ENCODE measurements at places on chromosomes 13 and 19.

GRCh38 chr19:48689449-48689848 is 6.3 kb upstream of the FUT2 start:
- DNase-seq = no peak

GRCh38 chr13:109764470-109765291 is 21.7 kb downstream of the IRS2 start:
- peak; percentile 16 for DNase-seq

- DNase-seq = no peak
Observed at GRCh38 chr19:31436121-31436776, 87.0 kb upstream of the TSHZ3 start.

DNA sequence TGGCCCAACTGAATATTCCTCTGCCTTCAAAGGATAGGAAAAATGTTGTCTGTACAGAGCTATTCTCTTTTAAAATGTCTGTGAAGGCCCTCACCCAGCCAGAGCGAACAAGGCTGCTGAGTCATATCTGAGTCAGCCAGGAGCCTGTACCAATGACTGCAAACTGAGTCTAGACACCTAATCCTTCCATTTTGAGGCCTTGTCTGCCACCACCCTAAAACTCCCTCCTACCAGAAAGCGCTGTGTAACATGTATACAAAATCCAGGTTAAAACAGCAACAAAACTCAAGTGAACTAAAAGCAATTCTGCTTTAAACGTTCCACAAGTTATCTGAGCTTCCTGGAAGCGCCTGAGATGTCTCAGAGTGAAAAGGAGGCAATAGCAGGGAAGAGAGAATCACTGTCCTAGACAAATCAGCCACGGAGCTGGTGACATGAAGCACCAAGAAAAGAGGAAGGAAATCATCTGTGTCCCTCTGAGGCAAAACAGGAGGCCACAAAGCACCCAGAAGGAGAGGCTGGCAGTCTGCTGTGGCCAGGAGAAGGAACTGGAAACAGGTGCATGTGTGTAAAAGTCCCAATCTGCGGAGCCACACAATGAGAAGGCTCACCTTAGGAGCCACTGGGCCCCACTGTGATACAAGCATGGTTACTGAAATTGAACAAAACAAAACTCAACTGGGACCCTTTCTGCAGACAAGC is 10.2 kb downstream of the DHRS12 start:
- no peak for DNase-seq

DNA sequence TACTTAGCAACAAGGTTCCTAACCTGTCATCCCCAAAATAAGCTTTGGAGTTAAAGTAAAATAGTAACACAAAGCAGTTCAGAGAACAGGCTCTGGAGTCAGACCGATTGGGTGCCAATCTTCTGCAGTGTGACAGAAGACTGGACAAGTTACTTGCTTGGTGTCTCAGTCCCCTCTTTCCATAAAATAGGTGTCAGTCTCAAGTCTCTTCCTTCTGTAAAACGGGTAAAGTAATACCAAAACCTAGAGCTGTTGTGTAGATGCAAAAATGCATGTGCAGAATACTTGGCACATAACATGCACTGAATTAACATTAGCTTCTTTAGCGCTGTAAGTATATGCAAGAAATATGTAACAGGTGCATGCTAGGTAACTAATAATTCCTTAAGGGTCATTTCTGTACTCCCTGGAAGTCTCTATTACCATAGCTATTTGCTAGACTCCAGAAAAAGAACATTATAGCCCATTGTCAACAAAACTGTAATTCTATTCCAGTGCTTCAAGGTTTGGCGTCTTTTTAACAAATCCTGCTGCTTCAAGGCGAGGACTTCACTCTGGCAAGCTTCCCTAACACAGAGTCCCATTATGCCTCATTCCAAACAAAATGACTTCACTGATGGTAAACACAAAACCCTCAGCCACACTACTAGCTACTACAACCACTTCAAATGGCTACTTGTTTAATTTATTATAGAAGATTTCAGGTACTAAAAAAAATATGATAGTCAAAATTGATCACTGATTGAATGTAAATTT is 32.8 kb downstream of the ELF1 start:
- peak; percentile 84 for DNase-seq

DNA sequence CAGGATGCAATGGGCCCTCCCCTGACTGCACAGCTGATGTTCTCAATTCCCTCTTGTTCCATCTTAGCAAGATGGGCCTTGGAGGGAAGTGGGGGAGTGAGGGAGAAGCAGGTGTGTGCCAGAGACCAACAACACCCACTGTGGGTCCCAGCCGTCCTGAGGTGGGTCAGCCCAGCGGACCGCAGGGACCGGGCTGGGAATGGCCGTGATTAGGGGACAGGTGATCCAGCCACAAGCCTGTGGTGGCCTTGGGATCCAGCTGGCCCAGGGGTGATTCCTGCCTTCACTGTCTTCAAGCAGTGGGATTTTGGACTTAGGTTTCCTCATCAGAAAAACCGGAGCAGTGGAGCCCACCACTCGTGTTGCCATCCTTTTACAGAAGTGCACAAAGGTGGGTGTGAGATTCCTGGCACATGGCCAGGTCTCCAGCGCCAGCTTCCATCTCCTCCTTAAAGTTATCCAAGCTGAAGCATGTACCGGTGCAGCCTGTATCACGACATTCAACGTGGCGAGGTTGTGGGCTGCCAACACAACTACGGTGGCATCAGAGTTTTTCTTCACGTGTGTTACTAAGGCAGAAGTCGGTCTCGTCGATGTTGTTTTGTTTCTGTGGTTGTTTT is 9.0 kb upstream of the ATP11A start:
- no peak for DNase-seq

DNA sequence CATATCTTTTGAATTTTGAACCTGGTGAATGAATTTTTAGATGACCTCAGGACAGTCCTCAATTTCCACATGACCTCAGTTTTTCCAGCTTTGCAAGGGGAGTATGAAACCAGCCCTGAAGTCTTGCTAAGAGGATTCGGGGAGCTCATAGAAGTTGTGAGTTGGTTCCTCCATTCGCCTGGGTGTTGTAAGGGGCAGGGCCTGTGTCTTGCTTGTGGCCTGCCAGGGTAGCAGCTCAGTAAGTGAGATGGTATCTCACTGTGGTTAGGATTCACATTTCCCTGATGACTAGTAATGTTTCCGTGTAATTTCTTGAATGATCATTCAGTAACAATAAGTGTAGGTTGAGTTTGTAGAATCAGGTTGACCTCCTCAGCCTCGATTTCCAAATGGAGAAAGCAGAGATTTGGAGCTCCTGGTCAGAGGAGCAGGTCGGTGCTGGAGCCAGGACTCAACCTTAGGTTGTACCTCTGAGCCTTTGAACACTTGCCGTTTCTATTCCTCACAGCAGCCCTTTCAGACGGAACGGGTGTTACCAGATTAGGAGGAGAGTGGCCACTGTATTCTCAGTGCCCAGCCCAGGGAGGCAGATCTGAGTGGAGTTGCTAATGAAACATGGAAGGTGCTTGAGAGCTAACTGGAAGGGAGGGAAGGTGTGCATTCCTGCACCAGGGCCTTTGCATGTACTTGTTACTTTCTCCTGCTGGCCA is 14.6 kb downstream of the NACC1 start:
- DNase-seq = no peak

DNA sequence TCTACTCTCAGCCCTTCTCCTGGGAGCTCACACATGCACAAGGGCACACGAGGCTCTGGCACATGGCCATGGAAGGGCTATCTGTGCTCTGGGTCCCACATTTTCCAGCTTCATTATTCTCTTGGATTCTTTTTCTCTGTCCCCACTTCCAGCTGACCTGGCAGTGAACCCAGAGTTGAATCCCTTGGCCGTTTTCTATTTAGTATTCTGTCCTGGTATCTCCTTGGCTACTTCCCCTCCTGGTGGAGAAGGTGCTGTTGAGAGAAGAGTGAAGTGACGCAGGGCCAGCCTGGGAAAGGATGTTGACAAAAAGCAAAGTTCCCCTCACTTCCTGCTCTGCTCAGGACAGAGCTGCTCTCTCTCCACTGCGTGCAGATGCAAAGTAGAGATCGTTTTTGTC is 303.1 kb downstream of the IRS2 start:
- DNase-seq = peak; percentile 17

GRCh38 chr19:41626278-41626677 is 596 bp downstream of the CEACAM4 start:
- no peak for DNase-seq

DNA sequence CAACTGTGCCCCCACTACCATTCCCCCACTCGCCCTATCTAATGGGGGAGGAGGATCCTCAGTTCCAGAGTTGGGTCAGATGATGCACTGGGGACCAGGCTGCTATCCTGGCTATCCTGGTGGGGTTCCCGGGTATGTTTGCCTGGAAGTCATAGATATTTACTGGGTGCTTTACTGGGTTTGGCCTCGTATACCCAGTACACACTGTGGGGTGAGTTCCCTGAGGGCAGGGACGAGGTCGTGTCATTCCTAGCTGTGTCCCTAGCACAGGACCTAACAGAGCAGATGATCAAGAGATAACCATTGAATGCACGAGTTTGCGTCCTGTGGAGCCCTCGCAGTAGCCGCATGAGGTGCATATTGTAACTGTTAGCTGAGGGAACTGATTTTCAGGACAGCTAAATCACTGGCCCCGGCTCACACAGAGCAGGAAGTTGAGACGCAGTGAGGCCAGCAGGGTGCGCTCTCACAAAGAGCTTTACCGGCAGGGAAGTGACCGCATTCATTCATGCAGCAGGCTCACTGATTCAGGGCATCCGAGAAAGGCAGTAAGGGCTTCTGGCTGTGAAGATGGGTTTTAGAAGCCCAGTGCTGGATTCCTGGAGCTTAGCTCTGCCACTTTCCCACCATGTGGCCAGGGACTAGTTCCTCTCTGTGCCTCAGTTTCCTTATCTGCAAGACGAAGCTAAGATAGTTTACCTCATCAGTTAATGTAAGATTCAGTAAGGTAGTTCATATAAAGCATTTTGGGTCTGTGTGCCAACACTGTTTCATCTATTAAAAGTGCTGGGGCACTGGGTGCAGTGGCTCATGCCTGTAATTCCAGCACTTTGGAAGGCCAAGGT is 6.0 kb downstream of the RUVBL2 start:
- DNase-seq = peak; percentile 37

GRCh38 chr13:104382951-104383350 is 1316.7 kb upstream of the SLC10A2 start:
- DNase-seq = no peak

- DNase-seq = no peak
Observed at GRCh38 chr19:7921302-7921966, 1.3 kb downstream of the SNAPC2 start.

GRCh38 chr19:4379383-4380253 is 20.7 kb downstream of the SH3GL1 start:
- DNase-seq = no peak

DNA sequence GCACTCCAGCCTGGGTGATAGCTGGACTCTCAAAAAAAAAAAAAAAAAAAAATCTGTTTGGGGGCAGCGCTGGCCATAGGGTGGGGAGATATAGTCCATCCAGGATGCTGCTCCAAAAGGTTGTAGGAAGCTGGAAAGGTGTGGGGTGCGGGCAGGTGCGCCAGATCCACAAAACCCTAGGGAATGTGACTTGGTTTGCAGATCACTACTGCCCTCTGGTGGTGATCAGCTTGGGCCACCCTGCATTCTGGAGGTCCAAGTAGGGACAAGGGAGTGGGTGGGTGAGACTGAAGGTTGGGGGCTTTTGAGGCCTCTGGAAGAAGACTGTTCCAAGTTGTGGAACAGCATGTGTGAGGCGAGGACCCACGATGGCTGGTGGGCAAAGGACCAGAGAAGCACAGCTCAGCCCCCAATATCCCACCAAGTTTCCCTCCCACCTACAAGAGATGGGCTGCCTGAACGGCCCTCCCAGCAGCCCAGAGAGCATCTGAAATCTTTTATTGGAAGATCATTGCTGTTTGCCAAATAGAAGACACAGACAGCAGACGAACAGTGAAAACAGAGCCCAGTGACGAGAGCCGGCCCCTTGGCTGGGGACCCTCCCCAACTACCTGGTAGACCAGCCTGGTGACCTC is 10.4 kb upstream of the TYK2 start:
- peak; percentile 69 for DNase-seq

- no peak for DNase-seq
Observed at GRCh38 chr19:1501200-1501595, 10.2 kb downstream of the REEP6 start.

GRCh38 chr13:93226065-93226622 is 463 bp upstream of the GPC6 start:
- DNase-seq = no peak
